Renal cortical epithelial cell (primary cell): ENCODE measurements at places on chromosomes 1 and 21. TPM values are rescaled to one million over a fixed set of nuclear protein-coding genes. Genes with fewer than 3 reads are reported as not detected.
A peak's percentile ranks its signal among the peaks of the same experiment; 100 is the strongest.

GRCh38 chr1:188499690-188500089 is 1670.9 kb downstream of the PLA2G4A start:
- DNase-seq, result peak; percentile 1

DNA sequence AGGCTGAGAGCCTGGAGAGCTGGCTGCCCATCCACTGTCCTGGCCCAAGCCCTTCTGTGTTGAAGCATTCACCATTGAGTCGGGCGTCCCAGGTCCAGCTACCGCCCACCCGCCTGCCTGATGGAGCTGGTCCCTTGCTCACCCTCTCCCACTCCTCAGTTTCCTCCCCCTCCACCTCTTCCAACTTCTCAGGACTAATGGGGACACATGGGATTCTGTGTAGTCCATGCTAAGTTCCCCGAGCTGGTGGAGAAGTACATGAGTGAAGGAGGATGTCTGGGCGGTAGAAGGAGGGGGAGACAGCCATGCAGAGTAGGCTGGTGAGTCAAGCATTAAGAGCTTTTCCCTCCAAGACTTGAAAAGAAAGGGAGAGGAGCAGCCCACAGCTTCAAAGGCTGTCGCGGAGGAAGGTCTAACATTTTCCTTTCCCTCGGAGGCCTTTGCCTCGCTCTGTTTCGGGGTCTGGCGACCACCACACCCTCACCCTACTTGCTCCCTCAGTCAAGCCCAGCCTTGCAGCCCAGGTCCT is 561 bp downstream of the SLC26A9 start:
- no peak for DNase-seq

DNA sequence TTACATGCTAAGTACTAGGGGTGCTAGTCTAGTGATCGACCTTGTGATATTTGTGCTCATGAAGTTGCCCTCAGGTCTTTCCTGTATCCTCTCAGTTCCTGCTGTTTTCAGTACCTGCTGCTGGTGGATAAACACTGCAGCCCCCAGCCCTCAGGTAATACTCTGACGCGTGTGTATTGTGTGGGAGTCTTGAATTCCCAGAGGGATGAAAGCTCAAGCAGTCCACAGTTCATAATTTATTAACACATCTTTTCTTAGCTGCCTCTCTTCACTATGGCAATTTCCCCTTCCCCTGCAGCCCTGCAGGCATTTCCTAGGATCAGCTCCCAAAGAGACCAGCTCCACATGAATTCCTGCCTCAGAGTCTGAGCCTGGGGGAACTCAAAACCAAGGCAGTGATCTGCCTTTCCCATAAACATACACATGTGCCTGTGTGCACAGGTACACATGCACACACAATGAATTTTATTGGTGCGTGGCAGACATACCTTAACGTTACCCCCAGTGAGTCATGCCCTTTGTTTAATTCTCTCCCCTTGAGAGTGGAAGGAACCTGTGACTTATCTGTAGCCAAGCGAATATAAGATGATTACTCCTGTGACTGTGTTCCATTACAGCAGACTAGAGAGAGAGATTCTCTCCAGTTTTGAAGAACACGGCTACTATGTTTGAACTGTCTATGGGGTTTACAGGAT is 14.1 kb upstream of the HMGCS2 start:
- DNase-seq, result peak; percentile 80

DNA sequence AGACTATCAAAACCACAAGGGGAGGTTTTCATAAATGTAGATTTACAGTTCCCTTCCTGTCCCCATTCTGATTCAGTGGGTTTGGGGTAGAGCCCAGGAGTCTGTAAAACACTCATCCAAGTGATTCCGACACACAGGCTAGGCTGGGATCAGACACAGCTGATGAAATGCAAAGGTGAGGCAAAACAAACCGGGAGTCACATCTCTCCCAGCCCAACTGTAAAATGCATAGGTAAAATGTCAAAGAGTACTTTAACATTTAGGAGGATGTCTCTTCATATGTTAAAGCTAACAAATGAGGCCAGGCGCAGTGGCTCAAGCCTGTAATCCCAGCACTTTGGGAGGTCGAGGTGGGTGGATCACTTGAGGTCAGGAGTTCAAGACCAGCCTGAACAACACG is 45.0 kb downstream of the ZNF281 start:
- DNase-seq, result peak; percentile 45

DNA sequence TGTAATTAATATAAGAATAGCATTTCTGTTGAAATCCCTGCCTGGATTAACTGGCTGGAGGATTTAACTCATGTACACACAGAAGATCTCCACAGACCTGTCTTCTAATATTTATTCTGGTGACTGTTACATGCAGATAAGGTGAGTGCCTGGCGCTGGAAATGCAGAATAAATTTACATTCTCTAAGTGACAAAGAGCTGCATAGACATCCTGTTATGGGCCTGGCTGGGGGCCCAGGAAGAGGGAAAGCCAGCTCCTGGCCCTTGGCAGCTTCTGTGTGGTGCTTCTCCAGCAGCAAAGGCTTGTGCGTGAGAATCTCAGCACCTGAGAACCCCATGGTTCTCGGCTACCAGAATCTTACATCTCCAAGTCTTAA is 446.6 kb downstream of the PTPRU start:
- DNase-seq, result no peak

The FCGR3A gene
- total RNA-seq, result not detected in 2 replicates

The LINGO4 gene
- total RNA-seq, result under 0.01 TPM in 1 of 2 replicates, not detected in the other
